ENCODE measurements at places on chromosomes 6 and 20. TPM values are rescaled to one million over a fixed set of nuclear protein-coding genes. Genes with fewer than 3 reads are reported as not detected.

DNA sequence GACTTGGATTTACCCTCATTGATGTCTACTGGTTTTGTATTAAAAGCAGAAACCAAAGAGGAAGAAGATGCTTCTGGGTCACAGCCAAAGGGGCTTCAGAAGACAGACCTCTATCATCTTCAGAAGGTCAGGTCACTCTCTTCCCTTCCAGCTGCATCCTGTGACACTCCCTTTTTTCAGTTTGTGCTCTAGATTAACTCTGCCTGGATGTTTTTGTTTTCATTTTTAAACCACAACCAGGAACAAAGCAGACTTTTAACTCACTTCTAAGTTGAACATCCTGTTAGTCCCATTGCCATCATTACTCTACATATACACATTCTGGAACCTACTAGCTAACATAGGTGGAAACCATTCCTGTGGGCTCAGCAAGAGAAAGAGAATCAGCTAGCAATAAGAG lies 45.2 kb downstream of the AKIRIN2 start:
- DNase-seq = no peak
- H3K4me1 ChIP-seq = peaks cover 31% of the 10 kb centered on the region
- no peaks in the 10 kb centered on the region for H3K27me3 ChIP-seq

DNA sequence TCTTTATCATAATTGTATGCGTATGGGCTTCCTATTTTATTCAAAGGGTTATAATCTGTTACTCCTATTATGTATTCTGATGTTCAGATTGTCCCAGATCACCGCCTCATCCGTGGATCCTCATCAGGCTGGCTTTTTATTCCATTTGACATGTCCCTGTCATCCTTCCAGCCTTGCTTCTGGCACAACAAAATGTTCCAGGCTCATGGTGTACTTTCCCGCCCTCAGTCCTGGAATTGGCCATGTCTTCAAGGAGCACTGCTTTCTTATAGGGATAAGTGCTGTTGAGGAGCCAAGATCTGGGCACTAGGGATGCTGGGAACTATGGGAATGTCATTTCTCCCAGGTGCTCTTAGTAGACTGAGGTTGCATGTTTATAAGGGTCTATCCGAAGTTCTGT lies 207.8 kb downstream of the JARID2 start:
- peaks cover 7% of the 10 kb centered on the region for H3K36me3 ChIP-seq
- no peak overlapping the region for H3K4me3 ChIP-seq
- DNase-seq = no peak
- H3K4me1 ChIP-seq = peaks cover 19% of the 10 kb centered on the region

DNA sequence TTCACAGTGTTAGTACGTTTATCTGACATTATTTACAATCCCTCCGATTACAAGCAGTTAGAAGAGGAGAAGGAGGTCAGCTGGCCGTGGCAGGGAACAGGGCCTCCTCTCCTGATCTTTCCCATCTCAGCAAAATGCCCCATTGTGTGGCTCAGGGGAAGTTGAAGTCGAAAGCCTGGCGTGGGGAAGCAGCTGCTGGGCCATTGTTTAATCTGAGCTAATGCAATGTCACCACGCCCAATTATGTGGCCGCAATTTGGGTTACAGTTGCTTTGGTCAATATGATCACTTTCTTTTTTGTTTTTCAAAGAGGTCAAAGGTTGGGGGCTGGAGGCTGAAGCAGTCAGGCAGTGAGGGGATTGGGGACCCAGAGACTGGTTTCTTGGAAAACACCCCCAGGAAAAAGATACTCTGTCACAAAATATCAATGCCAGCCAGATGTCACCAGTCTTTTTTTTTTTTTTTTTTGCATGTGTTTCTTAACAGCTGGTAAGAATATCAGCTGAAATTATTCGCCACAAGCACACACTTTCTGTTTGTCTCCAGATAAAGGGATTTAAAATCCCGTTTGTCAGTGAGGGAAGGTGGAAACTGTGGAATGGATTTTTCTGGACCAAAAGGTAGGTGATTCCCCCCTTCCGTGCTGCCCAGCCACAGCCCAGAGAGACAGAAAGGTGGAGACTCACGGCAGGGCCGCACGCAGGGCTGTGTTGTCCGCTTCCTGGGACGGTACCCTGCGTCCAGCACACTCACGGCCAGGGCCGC lies 24.6 kb downstream of the DLL1 start:
- peaks cover 19% of the 10 kb centered on the region for H3K27me3 ChIP-seq
- H3K4me3 ChIP-seq = no peak overlapping the region
- no peak overlapping the region for H3K27ac ChIP-seq
- H3K36me3 ChIP-seq = no peaks in the 10 kb centered on the region
- DNase-seq = no peak

DNA sequence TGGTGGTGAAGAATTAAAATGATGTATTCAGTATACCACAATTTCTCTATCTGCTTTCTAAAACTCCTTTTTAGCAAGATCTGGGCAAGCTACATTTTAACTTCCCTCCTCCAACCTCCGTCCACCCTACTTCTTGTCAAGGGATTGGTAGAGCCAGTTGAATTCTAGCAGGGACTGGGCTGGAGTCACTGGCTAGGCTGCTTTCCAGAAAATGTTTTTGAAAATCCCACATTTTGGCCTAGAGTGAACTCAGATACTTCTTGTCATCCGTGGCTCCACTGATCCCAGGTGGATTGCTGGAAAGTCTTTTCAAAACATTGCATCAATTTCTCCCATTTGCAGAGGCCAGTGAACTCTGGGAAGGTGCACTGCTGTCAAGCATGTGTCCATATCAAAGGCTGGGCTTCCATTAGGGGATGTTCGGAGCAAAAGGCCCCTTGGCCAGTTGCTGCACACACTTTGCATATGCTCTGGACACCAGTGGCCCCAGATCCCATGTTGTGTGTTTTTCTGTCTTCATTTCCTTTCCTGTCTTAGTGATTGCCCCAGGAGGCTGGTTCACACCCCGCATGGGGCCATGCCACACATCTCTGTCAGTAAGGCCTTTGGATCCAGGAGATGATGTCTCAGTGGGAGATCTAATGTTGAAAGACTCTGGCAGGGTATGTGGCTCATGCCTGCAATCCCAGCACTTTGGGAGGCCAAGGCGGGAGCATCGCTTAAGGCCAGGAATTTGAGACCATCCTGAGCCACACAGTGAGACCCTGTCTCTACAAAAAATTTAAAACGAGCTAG lies 11.3 kb upstream of the KCNK16 start:
- peaks cover 4% of the 10 kb centered on the region for H3K4me1 ChIP-seq
- H3K27ac ChIP-seq = no peak overlapping the region
- no peaks in the 10 kb centered on the region for H3K36me3 ChIP-seq
- no peak overlapping the region for H3K4me3 ChIP-seq

- H3K27ac ChIP-seq = peak overlapping the region; percentile 85
- peak overlapping the region; percentile 71 for H3K4me3 ChIP-seq
- H3K27me3 ChIP-seq = no peaks in the 10 kb centered on the region
Measured at GRCh38 chr20:34559311-34560140, 1.0 kb downstream of the MAP1LC3A start.

FAM209A gene
- 0.55 TPM for total RNA-seq

DNA sequence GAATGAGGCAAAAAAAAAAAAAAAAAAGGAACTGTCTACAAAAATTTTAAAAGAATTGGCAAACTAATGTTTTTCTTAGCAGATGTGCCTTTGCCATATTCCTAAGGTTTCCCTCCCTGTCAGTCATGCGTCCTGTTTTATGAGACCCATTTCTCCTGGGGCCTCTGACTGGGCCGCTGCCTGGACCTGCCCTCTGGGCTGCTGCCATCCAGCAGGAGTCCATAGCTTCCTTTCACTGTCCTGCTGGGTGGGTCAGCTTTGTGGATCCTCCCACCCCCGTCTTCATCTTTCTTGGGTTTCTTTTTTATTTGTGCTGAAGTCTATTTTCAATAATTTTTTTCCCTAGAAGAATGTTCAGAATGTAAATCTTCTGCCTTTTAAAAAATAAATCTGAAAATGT lies 110.8 kb upstream of the SCP2D1 start:
- H3K4me3 ChIP-seq = peak overlapping the region; percentile 21
- H3K27me3 ChIP-seq = no peaks in the 10 kb centered on the region
- H3K36me3 ChIP-seq = peaks cover 2% of the 10 kb centered on the region
- H3K4me1 ChIP-seq = peaks cover 47% of the 10 kb centered on the region
- no peak for DNase-seq

HLA-F gene
- 6.6 TPM for total RNA-seq

HLA-DQB1 gene
- total RNA-seq = not detected

DNA sequence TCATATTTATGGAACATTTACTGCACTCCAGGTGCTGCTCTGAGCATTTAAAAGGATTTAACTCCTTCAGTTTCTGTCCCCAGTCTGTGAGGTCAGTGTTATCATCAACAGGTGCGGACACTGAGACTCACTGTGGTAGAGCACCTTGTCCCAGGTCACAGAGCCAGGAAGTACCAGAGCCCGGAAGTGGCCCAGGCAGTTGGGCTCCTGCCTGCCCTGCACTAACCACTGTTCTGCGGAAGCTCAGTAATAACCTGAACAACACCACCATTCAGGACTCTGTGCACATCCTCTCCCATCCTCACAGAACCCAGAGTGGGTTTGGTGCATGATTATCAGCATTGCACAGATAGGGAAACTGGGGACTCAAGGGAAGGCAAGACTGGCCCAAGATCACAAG lies 16.8 kb upstream of the SIRPG start:
- no peak overlapping the region for H3K4me3 ChIP-seq
- DNase-seq = no peak
- H3K4me1 ChIP-seq = peaks cover 4% of the 10 kb centered on the region
- H3K27ac ChIP-seq = no peak overlapping the region
- H3K36me3 ChIP-seq = no peaks in the 10 kb centered on the region
- H3K27me3 ChIP-seq = peaks cover 11% of the 10 kb centered on the region

OR12D3 gene
- total RNA-seq = not detected

DNA sequence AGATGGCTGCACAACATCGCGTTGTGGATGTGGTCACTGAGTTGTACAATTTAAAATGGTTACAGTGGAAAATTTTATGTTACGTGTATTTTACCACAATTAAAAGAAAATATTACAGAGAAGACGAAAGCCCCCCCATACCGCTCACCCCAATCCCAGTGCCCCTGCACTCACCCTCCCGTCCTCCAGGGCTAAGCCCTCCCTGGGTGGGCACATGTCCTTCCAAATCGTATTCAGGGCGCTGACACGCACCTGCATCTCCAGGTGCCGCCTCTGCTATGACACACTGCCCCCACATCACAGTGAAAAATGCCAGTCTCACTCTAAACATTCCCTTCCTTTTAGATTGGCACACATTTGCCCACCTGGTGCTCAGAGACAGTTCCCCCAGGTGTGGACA lies 49.4 kb downstream of the PSMG4 start:
- no peak overlapping the region for H3K4me3 ChIP-seq
- H3K36me3 ChIP-seq = peaks cover 12% of the 10 kb centered on the region
- no peaks in the 10 kb centered on the region for H3K27me3 ChIP-seq
- DNase-seq = peak; percentile 36
- peaks cover 10% of the 10 kb centered on the region for H3K4me1 ChIP-seq

DNA sequence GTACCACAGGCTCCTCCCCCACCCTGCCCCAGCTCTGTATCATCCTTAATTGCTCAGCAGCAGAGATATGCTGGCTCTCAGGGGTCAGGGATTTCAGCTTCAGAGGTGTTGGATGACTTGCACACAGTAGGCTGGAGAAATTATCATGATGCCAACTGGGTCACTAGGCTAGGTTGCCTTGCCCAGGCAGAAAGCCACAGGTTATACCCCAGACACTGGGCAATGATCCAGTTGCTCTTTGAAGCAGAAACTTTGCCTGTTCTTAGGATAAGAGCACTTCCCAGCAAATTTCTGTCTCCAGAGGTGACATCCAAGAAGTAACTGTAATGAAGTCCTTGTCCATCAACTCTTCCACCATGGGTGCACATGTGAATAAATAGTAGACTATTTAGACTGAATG lies 38.3 kb upstream of the SCML4 start:
- H3K27me3 ChIP-seq = no peaks in the 10 kb centered on the region
- no peak overlapping the region for H3K4me3 ChIP-seq
- H3K27ac ChIP-seq = no peak overlapping the region
- peaks cover 5% of the 10 kb centered on the region for H3K36me3 ChIP-seq
- peaks cover 6% of the 10 kb centered on the region for H3K4me1 ChIP-seq

GRCh38 chr6:35972471-35973367 lies 51.7 kb downstream of the SLC26A8 start:
- no peak for DNase-seq
- peaks cover 7% of the 10 kb centered on the region for H3K4me1 ChIP-seq
- H3K36me3 ChIP-seq = no peaks in the 10 kb centered on the region
- no peak overlapping the region for H3K4me3 ChIP-seq
- H3K27me3 ChIP-seq = no peaks in the 10 kb centered on the region

- H3K4me3 ChIP-seq = no peak overlapping the region
- DNase-seq = no peak
- no peaks in the 10 kb centered on the region for H3K36me3 ChIP-seq
- H3K4me1 ChIP-seq = no peaks in the 10 kb centered on the region
Measured at GRCh38 chr6:142074516-142074915, 58.2 kb upstream of the GJE1 start.

DNA sequence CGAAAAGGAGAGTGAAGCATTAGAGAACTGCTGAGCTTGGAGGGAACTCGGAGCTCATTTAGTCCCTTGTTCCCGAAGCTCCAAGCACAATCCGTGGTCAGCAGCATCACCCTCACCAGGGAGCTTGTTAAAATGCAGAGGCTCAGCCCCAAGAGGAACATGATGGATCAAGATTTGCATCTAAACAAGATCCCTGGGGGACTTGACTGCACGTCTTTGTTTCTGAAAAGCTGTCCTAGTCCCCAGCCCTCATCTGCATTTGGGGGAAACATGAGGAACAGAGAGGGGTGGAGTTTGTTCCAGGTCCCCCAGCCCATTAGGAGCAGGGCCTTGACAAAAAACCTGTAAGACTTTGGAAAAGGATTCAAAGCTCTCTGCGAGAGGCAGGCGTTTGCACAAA lies 4.1 kb upstream of the LBP start:
- H3K4me3 ChIP-seq = no peak overlapping the region
- no peak overlapping the region for H3K27ac ChIP-seq
- H3K4me1 ChIP-seq = no peaks in the 10 kb centered on the region
- no peak for DNase-seq

HLA-DPB1 gene
- 2.9 TPM for total RNA-seq
